Adrenal gland (tissue), 19 donors: ENCODE measurements at places on chromosomes 3 and 15. TPM values are rescaled to one million over a fixed set of nuclear protein-coding genes. Genes with fewer than 3 reads are reported as not detected.

Gene IFT57
- 16.1 TPM for polyA plus RNA-seq

DNA sequence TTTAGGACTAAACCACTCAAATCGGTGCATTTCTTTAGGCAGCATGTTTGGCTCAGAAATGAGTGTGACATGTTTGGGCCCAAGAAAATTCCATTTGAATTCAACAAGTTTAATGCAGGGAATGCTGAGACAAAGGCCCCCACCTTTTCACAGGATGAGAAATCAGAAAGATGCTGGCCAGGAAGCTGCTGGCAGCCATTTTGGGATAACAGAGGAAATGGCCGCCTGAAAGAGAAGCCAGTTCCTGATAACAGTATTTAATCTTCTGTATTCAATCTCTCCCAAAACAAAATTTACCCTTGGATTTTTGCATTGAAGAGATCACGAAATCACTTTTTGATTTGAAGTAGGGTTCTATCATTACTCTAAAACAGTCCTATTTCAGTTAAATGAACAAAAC lies 350.9 kb downstream of the SLC9A9 start:
- H3K27ac ChIP-seq, result no peak overlapping the region
- H3K4me1 ChIP-seq, result no peaks in the 10 kb centered on the region
- no peak overlapping the region for H3K4me3 ChIP-seq
- no peaks in the 10 kb centered on the region for H3K27me3 ChIP-seq
- DNase-seq, result no peak
- H3K36me3 ChIP-seq, result no peaks in the 10 kb centered on the region

Gene PDZRN3
- polyA plus RNA-seq, result 60.2 TPM

DNA sequence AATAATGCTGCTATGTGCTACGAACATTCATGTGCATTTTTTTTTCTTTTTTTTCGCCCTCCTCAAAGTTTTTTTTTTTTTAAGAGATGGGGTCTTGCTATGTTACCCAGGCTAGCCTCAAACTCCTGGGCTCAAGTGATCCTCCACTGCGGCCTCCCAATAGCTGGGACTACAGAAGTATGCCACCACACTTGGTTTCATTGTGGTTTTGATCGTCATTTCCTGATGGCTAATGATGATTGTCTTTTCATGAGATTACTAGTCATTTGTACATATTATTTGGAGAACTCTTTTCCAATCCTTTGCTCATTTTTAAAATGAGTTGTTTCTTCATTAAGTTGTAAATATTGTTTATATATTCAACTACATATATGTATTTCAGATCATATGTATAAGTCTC lies 48.8 kb downstream of the FBXO22 start:
- no peak for DNase-seq
- no peak overlapping the region for H3K27ac ChIP-seq
- no peak overlapping the region for H3K4me3 ChIP-seq
- H3K4me1 ChIP-seq, result no peaks in the 10 kb centered on the region
- no peaks in the 10 kb centered on the region for H3K27me3 ChIP-seq
- H3K36me3 ChIP-seq, result no peaks in the 10 kb centered on the region

DNA sequence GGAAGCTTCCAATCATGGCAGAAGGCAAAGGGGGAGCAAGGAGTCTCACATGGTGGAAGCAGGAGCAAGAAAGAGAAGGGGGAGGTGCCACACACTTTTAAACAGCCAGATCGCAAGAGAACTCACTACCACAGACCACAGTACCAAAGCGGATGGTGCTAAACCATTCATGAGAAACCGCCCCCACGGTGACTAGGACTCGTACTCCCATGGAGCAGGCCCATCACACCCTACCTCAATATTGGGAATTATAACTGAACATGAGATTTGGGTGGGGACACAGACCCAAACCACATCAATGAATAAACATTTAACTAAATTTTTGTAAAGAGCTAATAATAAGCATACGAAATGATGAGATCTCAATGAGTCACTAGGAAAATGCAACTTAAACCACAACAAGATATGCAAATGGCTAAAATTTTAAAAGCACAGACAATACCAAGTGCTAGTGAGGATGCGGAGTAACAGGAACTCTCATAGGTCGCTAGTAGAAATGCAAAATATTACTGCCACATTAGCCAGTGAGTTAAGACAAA lies 10.0 kb downstream of the MRPS25 start:
- H3K27me3 ChIP-seq, result no peaks in the 10 kb centered on the region
- H3K4me3 ChIP-seq, result no peak overlapping the region
- no peaks in the 10 kb centered on the region for H3K4me1 ChIP-seq
- no peak for DNase-seq
- H3K36me3 ChIP-seq, result peaks cover 28% of the 10 kb centered on the region

GRCh38 chr3:149702691-149703441 lies 45.0 kb upstream of the WWTR1 start:
- no peaks in the 10 kb centered on the region for H3K36me3 ChIP-seq
- no peaks in the 10 kb centered on the region for H3K27me3 ChIP-seq
- H3K27ac ChIP-seq, result no peak overlapping the region
- no peak for DNase-seq
- no peak overlapping the region for H3K4me3 ChIP-seq

Gene TMEM41A
- polyA plus RNA-seq, result 19.9 TPM

DNA sequence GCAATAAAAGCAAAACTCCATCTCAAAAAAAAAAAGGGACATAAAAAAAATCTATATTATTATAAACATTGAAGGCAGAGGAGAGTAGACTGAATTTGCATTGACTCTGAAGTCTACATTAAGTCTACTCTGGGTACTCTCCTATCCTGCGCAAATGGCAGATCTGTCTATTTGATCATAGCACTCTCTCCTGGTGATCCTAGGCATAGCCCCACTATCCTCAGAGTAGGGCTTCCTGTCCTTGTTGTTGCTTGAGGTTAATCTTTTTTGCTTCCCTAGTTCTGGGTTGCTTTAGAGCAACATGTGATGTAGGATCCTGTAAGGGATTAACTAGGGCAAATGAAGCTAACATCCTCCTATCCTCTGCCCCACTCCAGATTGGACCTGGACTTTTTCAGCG lies 82.1 kb upstream of the LRRFIP2 start:
- H3K4me1 ChIP-seq, result no peaks in the 10 kb centered on the region
- no peak for DNase-seq
- no peak overlapping the region for H3K27ac ChIP-seq
- no peaks in the 10 kb centered on the region for H3K27me3 ChIP-seq
- no peaks in the 10 kb centered on the region for H3K36me3 ChIP-seq

Gene CCR8
- not detected for polyA plus RNA-seq

GRCh38 chr3:16461463-16462245 lies 51.8 kb downstream of the RFTN1 start:
- no peaks in the 10 kb centered on the region for H3K36me3 ChIP-seq
- no peak overlapping the region for H3K27ac ChIP-seq
- H3K27me3 ChIP-seq, result no peaks in the 10 kb centered on the region
- H3K4me3 ChIP-seq, result no peak overlapping the region
